ENCODE measurements at places on chromosomes 2 and 18.

DNA sequence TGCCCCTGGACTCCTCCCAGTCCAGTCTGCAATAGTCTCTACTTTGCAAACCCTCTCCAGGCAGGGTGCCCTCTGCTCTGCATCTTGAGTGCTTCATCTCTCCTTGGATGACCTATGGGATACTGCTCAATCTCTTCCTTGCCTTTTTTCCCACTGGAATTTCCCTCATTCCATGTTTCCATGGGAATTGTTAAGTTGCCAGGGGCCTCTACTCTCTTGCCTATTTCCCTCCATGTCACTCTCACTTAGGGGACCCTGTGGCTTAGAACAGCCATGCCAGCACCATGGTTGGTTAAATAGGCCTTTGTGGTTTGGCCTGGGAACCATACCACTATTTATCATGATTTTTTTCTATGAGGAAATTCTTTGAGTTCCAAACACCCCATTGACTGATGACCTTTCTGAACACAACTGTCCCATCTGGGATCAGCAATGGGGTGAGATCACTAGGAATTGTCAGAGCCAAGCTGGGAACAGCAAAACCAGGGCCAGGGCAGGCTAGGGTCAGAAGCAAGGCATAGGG lies 91.4 kb upstream of the RBMS1 start:
- DNase-seq: no peak

GRCh38 chr2:171460537-171460936 lies 26.5 kb downstream of the DCAF17 start:
- DNase-seq: no peak

GRCh38 chr2:172710584-172711047 lies 25.0 kb upstream of the RAPGEF4 start:
- DNase-seq: peak; percentile 65

GRCh38 chr2:71992036-71992435 lies 155.6 kb downstream of the CYP26B1 start:
- no peak for DNase-seq

DNA sequence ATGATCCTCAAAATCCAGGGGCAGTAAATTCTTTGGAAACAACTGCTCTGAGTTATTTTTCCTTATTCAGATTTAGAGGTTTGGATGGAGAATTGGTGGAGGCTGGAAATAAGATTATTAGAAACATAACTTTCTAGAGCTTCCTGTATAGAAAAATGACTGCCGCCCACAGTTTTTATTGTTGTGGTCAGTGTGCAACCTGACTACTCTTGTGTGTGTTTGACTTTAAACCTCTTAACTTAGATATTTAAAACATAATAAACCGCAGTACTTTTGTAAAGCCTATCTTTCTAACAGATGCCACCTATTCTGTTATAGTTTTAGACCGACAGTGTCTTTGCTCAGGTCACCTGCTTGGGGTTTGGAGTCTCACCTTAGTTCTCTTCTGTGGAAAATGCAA lies 115.4 kb upstream of the BCL2L11 start:
- no peak for DNase-seq
